Diencephalon (tissue), 1 donor: ENCODE measurements at places on chromosomes 12 and 14. TPM values are rescaled to one million over a fixed set of nuclear protein-coding genes. Genes with fewer than 3 reads are reported as not detected.

Gene POTEM
- not detected for total RNA-seq

Gene KRT2
- total RNA-seq, result not detected

Gene RGS6
- total RNA-seq, result 10.6 TPM

Gene IL23A
- total RNA-seq, result 0.92 TPM

Gene CCDC177
- total RNA-seq, result 5.3 TPM

Gene RNU7-1
- not detected for total RNA-seq

Gene FZD10
- total RNA-seq, result 2.5 TPM

Gene RND1
- 26.1 TPM for total RNA-seq

Gene INSM2
- 2.3 TPM for total RNA-seq

Gene KRT6A
- total RNA-seq, result not detected

Gene DCN
- 39.4 TPM for total RNA-seq

Gene GZMH
- not detected for total RNA-seq

Gene C14orf180
- 0.92 TPM for total RNA-seq

Gene FGF6
- not detected for total RNA-seq

Gene NEUROD4
- total RNA-seq, result 0.23 TPM

Gene CD163
- 2.5 TPM for total RNA-seq

Gene DIO3
- 2.1 TPM for total RNA-seq

Gene KLHL33
- total RNA-seq, result 0.23 TPM

Gene NGB
- 17.8 TPM for total RNA-seq

Gene EMP1
- 5.3 TPM for total RNA-seq

Gene GNG2
- 424 TPM for total RNA-seq

Gene ETFBKMT
- 4.4 TPM for total RNA-seq

Gene GDF3
- total RNA-seq, result not detected

Gene SARNP
- 75.2 TPM for total RNA-seq

Gene CRIP2
- 106 TPM for total RNA-seq

Gene NKX2-1
- total RNA-seq, result 21.5 TPM

Gene CHURC1
- total RNA-seq, result 47.7 TPM

Gene CLEC4E
- total RNA-seq, result not detected

Gene BDKRB1
- total RNA-seq, result not detected

Gene BIN2
- 2.3 TPM for total RNA-seq

Gene CMTM5
- total RNA-seq, result 9.2 TPM

Gene HOXC12
- not detected for total RNA-seq

Gene EML5
- total RNA-seq, result 45.4 TPM
